ENCODE measurements at places on chromosomes 3 and 15. TPM values are rescaled to one million over a fixed set of nuclear protein-coding genes. Genes with fewer than 3 reads are reported as not detected.

- no peak for DNase-seq
These were observed 12.9 kb downstream of the SEC11A start for GRCh38 chr15:84702961-84703482.

DNA sequence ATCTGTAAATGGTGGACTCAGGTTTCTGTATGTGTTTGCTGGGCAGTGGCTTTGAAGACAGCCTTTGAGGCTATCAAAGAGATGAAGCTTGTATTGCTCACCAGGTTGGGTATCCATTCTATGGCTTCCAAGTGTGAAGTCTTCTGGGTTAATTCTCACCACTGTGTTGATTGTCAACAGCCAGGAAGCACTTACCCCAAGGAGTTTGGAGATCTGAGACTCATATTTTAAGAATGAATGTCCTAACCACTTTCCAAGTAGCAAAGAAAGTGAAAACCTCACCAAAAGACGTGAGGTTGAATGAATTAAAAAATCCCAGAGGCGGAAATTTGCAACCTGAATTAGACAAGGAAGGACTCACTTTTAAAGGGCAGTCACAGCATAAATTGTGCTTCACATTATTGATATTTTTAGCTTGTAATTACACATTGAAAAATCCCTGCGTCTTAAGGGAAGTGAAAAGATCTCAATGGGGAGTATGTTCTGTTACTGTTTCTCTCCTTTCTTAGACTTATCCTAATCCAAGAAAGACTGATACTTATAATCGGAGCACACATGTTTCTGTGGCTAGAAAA, 304.0 kb upstream of the TPRG1 start:
- DNase-seq: no peak

SLC38A3 gene
- 0.39 TPM for total RNA-seq

- DNase-seq: no peak
These were observed 397.6 kb upstream of the THBS1 start for GRCh38 chr15:39183164-39183881.

ARHGAP31 gene
- total RNA-seq: 63.4 TPM
